ENCODE measurements at places on chromosomes 2 and 18.

GRCh38 chr18:6441200-6441599, 26.5 kb upstream of the L3MBTL4 start:
- no peaks in the 10 kb centered on the region for H3K4me1 ChIP-seq
- H3K27me3 ChIP-seq: no peaks in the 10 kb centered on the region
- DNase-seq: no peak
- H3K27ac ChIP-seq: no peak overlapping the region
- no peak overlapping the region for H3K4me3 ChIP-seq
- H3K36me3 ChIP-seq: no peaks in the 10 kb centered on the region

- no peak overlapping the region for H3K4me3 ChIP-seq
- no peak for DNase-seq
- H3K27me3 ChIP-seq: no peaks in the 10 kb centered on the region
- H3K4me1 ChIP-seq: peaks cover 10% of the 10 kb centered on the region
These were observed 253.6 kb downstream of the PRKCE start for GRCh38 chr2:45904946-45905631.

DNA sequence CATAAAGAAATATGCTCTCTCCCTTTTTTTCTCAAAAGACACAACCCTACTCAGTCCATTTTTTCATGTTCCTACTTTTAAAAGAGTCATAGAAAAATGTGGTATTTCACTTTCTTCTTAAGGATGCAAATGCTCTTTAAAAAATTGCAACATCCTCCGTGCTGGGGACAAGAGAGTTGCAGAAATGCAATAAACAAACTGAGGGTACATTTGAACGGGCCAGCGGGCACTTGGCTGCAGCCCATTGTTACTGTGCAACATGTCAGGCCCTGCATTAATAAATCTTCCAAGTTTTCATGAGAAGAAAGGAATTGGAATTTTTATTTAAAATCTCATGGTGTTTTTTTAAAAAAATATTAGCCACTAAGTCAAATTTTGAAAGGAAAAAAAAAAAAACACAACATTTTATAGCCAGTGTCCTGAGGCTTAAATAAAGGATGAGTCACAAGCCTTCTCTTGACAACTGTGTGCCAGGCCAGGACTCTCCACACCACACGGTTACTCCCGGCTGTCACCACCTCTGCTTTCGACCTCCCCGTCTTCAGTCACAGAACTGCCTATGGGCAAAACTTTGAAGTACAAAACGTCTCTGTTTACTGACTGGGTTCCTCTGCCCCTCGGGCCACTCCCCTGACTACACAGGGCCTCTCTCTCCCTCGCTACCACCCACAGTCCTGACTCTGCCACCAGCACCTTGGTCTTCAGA, 57.5 kb upstream of the MFF start:
- H3K4me3 ChIP-seq: no peak overlapping the region
- no peak overlapping the region for H3K27ac ChIP-seq
- DNase-seq: no peak
- no peaks in the 10 kb centered on the region for H3K36me3 ChIP-seq
- H3K4me1 ChIP-seq: no peaks in the 10 kb centered on the region

- H3K36me3 ChIP-seq: no peaks in the 10 kb centered on the region
- no peak overlapping the region for H3K27ac ChIP-seq
- no peak overlapping the region for H3K4me3 ChIP-seq
- no peaks in the 10 kb centered on the region for H3K27me3 ChIP-seq
These were observed 718.7 kb upstream of the FAM98A start for GRCh38 chr2:34317797-34318196.

- no peaks in the 10 kb centered on the region for H3K27me3 ChIP-seq
- H3K4me1 ChIP-seq: no peaks in the 10 kb centered on the region
- peak; percentile 6 for DNase-seq
- H3K36me3 ChIP-seq: no peaks in the 10 kb centered on the region
These were observed 100.7 kb upstream of the STK39 start for GRCh38 chr2:168348076-168348475.

- peaks cover 26% of the 10 kb centered on the region for H3K4me1 ChIP-seq
- no peak overlapping the region for H3K4me3 ChIP-seq
- DNase-seq: no peak
- H3K27me3 ChIP-seq: no peaks in the 10 kb centered on the region
- no peaks in the 10 kb centered on the region for H3K36me3 ChIP-seq
- no peak overlapping the region for H3K27ac ChIP-seq
These were observed 1.1 kb downstream of the VAMP8 start for GRCh38 chr2:85578243-85579180.

DNA sequence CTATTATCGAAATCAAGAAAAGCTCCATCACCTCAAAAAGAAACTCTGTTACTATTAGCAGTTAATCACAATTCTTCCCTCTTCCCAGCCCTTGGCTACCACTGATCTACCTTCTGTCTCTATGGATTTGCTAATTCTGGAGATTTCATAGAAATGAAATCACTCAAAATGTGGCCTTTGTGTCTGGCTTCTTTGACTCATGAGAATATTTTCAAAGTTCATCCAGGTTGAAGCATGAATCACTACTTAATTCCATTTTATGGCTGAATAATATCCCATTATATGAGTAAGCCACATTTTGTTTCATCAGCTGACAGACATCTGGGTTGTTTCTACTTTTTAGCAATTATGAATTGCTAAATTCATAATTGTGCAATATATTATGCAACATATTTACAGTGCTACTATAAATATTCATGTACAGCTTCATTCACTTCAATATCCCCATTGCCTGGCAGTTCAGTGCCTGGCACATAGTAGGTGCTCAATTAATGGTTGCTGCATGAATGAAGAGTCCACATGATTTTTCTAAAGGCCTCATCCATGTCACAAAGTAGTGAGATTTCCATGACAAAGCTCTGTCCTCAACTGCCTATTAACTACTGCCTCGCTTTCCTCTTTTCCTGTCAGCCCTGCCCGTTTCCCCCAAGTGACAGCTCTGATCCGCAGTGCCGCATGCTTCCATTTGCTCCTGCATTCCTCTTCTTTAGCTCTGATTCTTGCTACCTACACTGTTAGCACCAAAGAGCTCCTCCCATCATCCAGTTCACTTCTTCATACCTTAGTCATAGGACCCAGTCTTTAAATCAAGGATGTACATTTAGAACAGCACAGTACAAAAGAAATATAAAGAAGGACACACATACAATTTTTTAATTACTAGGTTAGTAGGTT, 32.8 kb downstream of the CCDC93 start:
- H3K27me3 ChIP-seq: no peaks in the 10 kb centered on the region
- no peak overlapping the region for H3K27ac ChIP-seq
- H3K4me3 ChIP-seq: no peak overlapping the region
- H3K36me3 ChIP-seq: peaks cover 3% of the 10 kb centered on the region
- no peaks in the 10 kb centered on the region for H3K4me1 ChIP-seq

- no peaks in the 10 kb centered on the region for H3K27me3 ChIP-seq
- H3K27ac ChIP-seq: no peak overlapping the region
- DNase-seq: no peak
- no peaks in the 10 kb centered on the region for H3K36me3 ChIP-seq
- no peaks in the 10 kb centered on the region for H3K4me1 ChIP-seq
- H3K4me3 ChIP-seq: no peak overlapping the region
These were observed 64.0 kb downstream of the SLC40A1 start for GRCh38 chr2:189516546-189516945.

GRCh38 chr2:183079139-183079775, 710 bp downstream of the DUSP19 start:
- no peak for DNase-seq
- no peaks in the 10 kb centered on the region for H3K36me3 ChIP-seq
- H3K27me3 ChIP-seq: peaks cover 25% of the 10 kb centered on the region
- no peak overlapping the region for H3K27ac ChIP-seq
- peak overlapping the region; percentile 51 for H3K4me3 ChIP-seq
- peaks cover 4% of the 10 kb centered on the region for H3K4me1 ChIP-seq

GRCh38 chr2:150400849-150401248, 86.6 kb downstream of the RND3 start:
- H3K4me1 ChIP-seq: no peaks in the 10 kb centered on the region
- no peaks in the 10 kb centered on the region for H3K36me3 ChIP-seq
- no peaks in the 10 kb centered on the region for H3K27me3 ChIP-seq
- H3K27ac ChIP-seq: no peak overlapping the region
- DNase-seq: no peak
- H3K4me3 ChIP-seq: no peak overlapping the region

GRCh38 chr18:74163019-74163660, 14.8 kb downstream of the TIMM21 start:
- no peak overlapping the region for H3K27ac ChIP-seq
- H3K36me3 ChIP-seq: peaks cover 36% of the 10 kb centered on the region
- H3K4me3 ChIP-seq: no peak overlapping the region
- no peak for DNase-seq
- no peaks in the 10 kb centered on the region for H3K4me1 ChIP-seq
- H3K27me3 ChIP-seq: no peaks in the 10 kb centered on the region

GRCh38 chr2:201964631-201965206, 68.9 kb upstream of the FZD7 start:
- no peak for DNase-seq
- H3K4me1 ChIP-seq: peaks cover 52% of the 10 kb centered on the region
- H3K36me3 ChIP-seq: no peaks in the 10 kb centered on the region

GRCh38 chr18:52451851-52452250, 111.9 kb downstream of the DCC start:
- no peaks in the 10 kb centered on the region for H3K36me3 ChIP-seq
- H3K4me1 ChIP-seq: no peaks in the 10 kb centered on the region
- no peak for DNase-seq
- no peak overlapping the region for H3K27ac ChIP-seq
- no peak overlapping the region for H3K4me3 ChIP-seq

DNA sequence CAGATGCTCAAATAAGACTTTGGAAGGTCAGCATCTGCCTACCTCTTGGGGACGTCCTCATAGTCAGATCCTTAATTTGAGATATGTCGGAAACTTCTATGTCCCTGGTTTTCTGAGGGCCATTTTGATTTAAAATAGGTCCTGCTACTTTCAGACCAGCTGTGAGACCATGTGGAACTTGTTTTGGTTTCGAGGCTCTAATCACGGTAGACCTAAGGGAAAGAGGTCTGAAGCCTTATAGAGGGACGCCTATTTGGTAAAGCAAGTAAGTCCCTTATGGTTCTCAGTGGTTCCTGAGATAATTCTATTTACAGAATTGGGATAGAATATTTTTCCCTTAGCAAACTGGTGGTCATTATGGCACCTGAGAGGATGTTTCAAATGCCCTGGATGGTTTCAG, 75.1 kb downstream of the RFTN2 start:
- no peak overlapping the region for H3K4me3 ChIP-seq
- no peak overlapping the region for H3K27ac ChIP-seq
- DNase-seq: no peak
- no peaks in the 10 kb centered on the region for H3K27me3 ChIP-seq
- H3K36me3 ChIP-seq: peaks cover 13% of the 10 kb centered on the region
- peaks cover 5% of the 10 kb centered on the region for H3K4me1 ChIP-seq

GRCh38 chr18:57885931-57886330, 82.8 kb upstream of the ATP8B1 start:
- no peak for DNase-seq
- H3K4me1 ChIP-seq: no peaks in the 10 kb centered on the region
- no peak overlapping the region for H3K4me3 ChIP-seq
- H3K27ac ChIP-seq: no peak overlapping the region
- H3K36me3 ChIP-seq: no peaks in the 10 kb centered on the region
- no peaks in the 10 kb centered on the region for H3K27me3 ChIP-seq

GRCh38 chr2:37672104-37672869, 845 bp upstream of the CDC42EP3 start:
- H3K4me1 ChIP-seq: peaks cover 11% of the 10 kb centered on the region
- peak overlapping the region; percentile 72 for H3K4me3 ChIP-seq
- DNase-seq: peak; percentile 97
- no peaks in the 10 kb centered on the region for H3K27me3 ChIP-seq
- H3K27ac ChIP-seq: peak overlapping the region; percentile 97

- no peak overlapping the region for H3K27ac ChIP-seq
- H3K4me1 ChIP-seq: peaks cover 1% of the 10 kb centered on the region
- H3K36me3 ChIP-seq: no peaks in the 10 kb centered on the region
These were observed 172.9 kb upstream of the CCDC150 start for GRCh38 chr2:196466581-196466980.

DNA sequence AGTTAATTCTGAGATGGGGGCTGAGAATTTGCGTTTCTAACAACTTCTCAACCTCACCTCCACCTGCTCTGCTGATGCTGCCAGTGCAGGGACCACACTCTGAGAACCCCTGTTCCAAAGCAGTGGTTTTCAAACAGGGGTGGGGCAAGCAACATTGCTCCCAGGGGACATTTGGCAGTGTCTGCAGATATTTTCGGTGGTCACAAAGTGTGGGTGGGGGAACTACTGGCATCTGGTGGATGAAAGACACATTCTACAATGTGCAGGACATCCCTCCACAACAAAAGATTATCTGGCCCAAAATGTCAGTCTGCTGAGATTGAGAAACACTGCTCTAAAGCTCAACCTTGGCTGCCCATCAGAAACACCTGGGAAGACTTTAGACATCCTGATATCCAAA, 188.7 kb upstream of the SATB2 start:
- no peaks in the 10 kb centered on the region for H3K27me3 ChIP-seq
- no peak overlapping the region for H3K4me3 ChIP-seq
- no peaks in the 10 kb centered on the region for H3K36me3 ChIP-seq

GRCh38 chr2:165402162-165402561, 67.3 kb upstream of the CSRNP3 start:
- H3K27ac ChIP-seq: no peak overlapping the region
- no peaks in the 10 kb centered on the region for H3K27me3 ChIP-seq
- H3K4me1 ChIP-seq: peaks cover 9% of the 10 kb centered on the region
- no peak overlapping the region for H3K4me3 ChIP-seq
- DNase-seq: no peak
- no peaks in the 10 kb centered on the region for H3K36me3 ChIP-seq

GRCh38 chr2:46062637-46063412, 234.4 kb upstream of the EPAS1 start:
- H3K27ac ChIP-seq: no peak overlapping the region
- H3K36me3 ChIP-seq: no peaks in the 10 kb centered on the region
- H3K27me3 ChIP-seq: no peaks in the 10 kb centered on the region
- peak; percentile 73 for DNase-seq

DNA sequence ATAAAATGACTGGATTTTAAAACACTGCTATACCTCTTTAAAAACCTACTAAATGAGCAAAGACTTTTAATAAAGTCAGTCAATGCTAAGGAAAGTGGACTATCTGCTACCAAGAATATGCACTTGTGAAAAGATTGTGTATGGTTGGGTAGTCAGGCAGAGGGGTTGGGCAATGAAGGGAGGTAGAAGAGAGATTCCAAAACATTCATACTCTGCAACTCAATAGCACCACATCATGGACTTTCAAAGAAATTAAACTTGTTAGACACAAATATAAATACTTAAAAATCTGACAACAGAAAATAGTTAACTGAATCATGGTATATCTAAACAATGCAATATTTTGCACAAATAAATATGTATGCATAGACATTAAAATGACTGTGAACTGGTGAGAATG, 139.9 kb upstream of the MAPRE2 start:
- no peaks in the 10 kb centered on the region for H3K36me3 ChIP-seq
- no peak overlapping the region for H3K27ac ChIP-seq
- DNase-seq: no peak
- no peak overlapping the region for H3K4me3 ChIP-seq

Data from neuronal stem cell (in vitro differentiated cells).